ENCODE measurements at places on chromosomes 13 and 19.

- no peak for DNase-seq
Observed at GRCh38 chr13:31250435-31250834, 50.7 kb downstream of the B3GLCT start.

GRCh38 chr13:50080203-50080910 is 65.1 kb downstream of the KCNRG start:
- no peak for DNase-seq

DNA sequence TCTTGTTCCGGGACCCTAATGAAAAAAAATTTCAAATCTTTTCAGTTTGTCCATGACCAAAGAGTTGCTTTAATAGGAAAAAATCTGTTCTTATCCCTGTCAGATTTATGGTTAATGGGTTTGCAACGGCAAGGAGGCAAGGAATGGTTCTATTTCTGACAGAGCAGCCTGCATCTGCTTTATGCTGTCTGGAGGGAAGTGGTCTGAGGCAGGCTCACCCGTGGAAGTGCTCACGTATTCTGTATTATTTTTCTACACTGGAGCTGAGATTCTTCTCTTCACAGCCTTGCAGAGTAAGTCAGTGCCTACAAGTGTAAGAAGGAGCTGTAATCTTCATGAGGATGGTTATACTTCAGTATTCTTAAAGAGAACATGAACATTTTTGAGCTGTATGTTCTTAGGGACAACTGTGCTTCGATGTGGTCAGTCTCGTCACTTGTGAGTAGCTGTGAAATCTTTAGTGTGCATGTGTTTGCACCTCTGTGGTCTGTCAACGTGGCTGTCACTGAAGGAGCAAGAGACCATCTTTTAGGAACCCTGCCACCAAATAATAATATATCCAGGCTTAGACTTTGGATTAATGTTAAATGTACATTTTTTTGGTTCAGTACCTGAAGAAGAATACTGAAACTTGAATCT is 114.3 kb downstream of the DNAJC3 start:
- DNase-seq, result no peak

DNA sequence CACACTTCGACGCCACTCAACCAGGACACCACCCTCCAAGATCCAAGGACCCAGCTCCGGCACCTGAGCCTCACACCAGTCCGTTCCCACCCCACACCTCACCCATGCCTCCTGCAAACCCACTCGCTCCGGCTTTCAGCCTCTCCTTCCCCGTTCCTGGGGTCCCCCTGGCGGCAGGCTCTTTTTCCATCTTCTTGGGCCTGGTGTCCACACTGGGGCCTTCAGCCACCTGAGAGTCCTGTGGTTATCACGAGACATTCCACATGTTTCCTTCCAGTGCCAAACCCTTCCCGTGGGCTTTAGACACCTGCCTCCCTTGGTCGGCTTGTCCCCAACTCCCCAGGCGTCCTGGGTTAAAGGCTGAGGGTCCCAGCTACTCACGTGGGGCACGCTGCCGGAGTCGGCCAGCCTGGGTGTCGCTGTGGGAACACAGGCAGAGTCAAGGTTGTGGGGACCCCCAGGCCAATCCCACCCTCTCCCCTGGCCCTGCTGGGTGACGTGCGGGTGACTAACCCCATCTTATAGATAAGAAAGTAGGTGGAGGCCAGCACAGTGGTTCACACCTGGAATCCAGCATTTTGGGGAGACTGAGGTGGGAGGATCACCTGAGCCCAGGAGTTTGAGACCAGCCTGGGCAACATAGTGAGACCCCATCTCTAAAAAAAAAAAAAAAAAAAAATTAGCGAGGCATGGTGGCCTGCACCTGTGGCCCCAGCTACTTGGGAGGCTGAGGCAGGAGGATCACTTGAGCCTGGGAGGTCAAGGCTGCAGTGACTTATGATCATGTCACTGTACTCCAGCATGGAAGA is 1.9 kb downstream of the JSRP1 start:
- DNase-seq, result no peak

DNA sequence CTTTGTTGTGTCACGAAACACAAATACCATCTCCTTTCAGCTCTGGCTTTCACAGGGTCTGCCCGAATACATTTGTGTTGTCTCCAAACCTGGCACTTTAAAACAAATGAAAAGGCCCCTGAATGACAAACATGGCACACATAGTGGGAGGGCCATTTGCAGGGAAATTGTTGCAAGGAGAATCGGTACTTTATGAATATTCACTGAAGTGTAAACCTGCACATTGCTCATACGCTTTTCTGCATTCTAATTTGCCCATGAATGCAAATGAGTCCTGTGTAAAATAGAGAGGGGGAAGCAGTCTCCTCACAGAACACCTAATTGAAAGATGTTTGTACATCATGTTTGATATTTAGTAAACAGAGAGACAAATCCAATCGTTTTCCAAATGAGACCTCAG is 82.7 kb upstream of the PCDH8 start:
- DNase-seq, result no peak

- DNase-seq, result peak; percentile 49
Observed at GRCh38 chr19:4375164-4376027, 25.0 kb downstream of the SH3GL1 start.

DNA sequence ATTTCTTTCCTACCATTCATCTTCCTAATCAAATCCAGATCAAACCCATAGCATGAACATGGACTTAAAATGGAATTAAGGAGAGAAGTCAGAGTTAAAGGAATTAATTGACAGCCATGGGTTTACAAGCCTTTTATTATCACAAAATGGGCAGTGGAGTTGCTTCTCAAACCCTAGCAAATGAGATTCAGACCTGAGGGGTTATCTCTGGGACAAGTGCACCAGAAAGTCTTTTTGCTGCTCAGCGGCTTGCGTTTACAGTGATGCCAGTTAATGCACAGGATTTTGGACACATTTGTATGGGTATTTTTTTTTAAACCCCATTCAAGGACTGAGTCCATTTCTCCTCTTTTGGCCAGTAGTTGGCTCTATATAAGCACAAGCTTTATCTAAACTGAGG is 503.0 kb downstream of the EFNB2 start:
- DNase-seq, result no peak

DNA sequence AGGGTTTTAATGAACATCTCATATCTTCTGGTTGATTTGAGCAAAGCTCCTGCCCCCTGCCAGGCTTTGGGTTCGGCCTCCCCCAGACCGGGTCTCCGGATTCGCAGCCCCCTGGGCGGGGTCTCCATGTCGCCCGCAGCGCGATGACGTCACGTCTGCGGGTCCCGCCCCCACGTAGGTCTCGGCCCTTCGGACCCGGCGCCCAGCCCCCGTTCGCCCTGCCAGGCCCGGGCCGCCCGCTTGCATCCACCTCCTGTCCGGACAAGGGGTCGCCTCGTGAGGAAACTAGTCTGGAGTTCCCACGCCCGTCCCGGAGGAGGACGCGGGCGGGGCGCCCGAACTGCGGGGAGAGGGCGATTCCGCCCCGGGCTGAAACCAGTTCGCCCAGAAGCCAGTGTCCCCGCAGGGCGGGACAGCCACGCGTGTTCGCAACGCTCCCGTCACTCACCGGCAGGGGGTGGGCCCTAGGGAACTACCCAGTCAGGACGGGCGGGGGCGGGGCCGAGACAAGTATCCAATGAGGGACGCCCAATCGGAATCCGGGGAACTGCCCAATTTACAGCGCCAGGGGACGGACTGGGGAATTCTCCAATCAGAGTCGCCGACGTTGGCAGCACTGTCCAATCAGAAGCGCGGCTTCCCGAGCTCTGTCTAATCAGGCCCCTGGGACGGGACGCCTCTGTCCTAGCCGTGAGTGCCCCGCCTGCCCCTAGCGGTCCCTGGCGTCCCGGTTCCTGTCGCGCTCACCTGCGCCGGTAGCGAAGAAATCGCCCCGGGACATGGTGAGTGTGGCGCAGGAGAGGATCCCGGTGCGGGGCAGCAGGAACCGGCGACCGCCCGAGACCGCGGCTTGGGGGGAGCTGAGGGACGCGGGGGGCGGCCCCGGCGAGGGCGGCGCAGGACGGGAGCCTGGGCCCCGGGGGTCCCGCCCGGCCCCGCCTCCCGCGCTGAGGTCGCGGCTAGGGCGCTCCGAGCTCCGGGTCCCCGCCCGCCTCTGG is at the start of gene ZNF555:
TSS of gene ZNF555 (plus strand) at position 682 of the 998 bp plus-strand sequence. CDS start at position 780, 98 bp downstream.
- peak; percentile 96 for DNase-seq

GRCh38 chr13:36758345-36758744 is 60.7 kb upstream of the RFXAP start:
- no peak for DNase-seq

DNA sequence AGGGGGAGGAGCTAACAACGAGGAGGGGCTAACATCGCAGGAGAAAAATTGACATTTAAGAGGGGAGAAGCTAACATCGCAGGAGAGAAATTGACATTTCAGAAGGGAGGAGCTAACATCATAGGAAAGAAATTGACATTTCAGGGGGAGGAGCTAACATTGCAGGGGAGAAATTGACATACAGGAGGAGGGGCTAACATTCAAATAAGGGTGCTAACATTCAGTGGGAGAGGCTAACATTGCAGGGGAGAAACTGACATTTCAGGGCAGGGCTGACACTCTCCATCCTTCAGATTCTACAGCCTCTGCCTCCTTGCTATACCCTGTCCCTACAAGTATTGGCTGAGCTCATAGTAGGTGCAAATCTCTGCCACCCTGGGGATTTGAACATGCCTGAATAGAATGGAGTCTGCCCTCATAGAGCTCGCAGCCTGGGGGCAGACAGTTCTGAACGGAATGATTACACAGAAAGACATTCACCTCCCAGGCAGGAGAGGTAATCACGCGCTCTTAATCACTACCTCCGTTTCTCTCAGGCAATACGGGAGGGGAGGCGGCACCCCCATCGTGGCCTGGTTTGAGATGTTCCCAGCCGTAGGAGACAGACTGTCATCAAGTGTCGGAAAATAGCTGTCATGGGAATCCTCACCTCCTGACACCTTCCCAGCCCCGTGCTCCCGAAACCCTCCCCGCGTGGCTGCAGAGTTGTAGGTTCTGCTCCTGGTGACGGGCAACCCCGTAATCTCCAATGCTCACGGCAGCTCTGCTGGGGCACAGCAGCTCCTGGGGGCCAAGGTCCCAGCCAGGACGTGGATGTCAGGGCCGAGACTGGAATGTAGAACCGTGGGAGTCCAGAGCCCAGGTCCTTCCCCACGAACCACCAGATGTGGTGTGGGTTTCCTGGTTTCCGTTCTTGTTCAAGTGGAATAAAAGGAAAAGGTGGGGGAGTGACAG is 9.5 kb downstream of the GPR32 start:
- no peak for DNase-seq

- DNase-seq, result no peak
Observed at GRCh38 chr13:111846391-111847159, 220.4 kb upstream of the SOX1 start.

DNA sequence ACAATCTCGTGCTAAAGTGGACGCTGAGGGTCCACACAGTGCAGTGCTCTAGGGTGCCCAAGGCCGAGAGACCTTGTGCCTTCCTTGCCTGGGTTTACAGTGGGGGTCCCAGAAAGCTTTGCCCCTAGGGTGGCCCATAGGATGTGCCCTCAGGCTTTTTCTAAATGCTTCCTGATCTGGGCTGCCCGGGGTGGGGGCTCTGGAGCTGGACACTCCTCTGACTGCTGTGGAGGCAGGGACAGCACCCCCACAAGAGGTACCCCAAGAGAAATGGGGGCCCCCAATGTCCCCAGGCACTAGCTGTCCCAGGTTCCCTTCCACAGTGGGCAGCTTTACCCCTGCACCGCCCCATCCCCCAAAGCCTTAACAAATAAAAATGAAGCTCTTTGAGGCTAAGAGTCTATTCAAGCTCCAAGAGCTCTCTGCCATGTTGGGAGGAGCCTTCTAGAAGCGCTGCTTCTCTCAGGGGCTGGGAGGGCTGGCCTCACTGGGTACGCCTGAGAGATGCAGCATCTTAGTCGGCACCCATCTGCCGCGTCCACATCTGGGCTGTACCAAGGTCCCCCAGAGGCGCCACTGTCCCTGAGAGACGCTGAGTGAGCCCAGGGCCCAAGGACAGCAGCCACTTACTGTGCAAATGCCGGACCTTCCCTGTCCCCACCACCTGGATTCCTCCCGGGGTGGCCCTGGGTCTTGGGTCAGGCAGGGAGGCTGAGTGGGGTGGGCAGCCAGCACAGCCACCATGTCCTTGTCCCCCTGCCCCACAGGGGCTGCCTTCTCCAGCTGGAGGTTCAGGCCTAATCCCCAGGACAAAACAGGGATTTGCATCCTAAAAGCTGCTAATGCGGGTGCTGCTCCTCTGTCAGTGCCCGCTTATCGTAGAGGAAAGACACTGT is 27.4 kb downstream of the CEBPA start:
- DNase-seq, result no peak

- DNase-seq, result no peak
Observed at GRCh38 chr13:108193806-108194205, 21.5 kb downstream of the LIG4 start.

DNA sequence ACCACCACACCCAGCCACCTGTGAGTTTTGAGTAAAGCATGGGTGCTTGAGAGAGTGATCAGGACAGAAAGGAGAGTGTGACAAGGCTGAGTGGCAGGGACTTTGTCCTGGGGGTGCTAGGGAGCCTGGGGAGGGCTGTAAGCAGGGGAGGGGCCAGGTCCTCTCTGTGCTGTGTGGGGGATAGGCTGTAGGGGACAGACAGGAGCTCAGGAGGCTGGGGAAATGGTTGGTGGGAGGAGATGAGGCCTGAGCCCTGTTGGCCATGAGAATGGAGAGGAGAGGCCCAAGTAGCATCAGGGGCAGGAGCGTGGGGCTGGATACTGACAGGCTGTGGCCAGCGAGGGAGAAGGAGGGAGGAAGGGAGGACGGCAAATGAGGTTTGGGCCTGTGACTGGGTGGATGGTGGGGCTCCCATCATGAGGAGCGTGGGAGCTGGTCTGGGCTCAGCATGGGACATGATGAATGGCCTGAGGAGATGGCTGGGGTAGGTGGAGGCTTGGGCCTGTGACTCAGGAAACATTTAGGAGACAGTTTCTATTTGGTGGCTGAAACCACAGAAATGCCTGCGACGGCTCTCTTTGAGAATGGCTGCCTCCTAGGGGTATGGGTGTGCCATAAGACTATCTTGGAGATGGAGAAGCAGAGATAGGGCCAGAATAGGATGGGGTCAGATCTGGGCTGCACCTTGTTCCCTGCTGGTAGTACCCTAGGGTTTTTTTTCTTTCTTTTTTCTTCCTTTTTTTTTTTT is 25.0 kb downstream of the GRIN2D start:
- DNase-seq, result no peak
